ENCODE measurements at places on chromosomes 13 and 19.

DNA sequence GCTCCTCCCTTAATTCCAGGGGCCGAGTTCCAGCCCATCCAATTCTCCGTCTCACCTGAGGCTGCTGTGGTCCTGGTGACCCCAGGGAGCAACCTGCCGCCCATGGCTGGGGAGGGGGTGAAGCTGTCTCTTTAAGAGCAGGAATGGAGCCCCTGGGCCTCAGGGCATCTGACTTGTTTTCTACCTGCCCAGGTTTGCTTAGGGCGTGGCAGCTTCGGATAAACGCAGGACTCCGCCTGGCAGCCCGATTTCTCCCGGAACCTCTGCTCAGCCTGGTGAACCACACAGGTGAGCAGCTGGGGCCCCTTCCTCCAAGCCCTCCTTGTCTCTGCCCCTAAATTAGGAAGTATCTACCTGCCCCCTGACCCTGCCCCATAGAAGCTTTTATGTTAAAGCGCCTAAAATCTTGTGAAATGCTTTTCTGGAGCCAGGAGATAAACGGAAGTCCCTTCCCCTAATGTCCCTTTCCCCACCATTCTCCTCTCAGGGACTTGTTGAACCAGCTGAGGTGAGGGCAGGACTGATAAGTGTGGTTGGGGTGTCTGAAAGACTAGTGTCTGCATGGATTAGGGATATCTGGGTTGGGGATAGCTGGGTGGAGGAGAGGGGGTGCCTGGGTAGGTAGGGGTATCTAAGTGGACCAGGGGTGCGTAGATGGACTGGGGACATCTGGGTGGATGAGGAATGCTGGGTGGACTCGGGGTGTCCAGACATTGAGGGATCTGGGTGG lies 614 bp downstream of the FXYD3 start:
- no peak for DNase-seq

GRCh38 chr13:93903909-93904308 lies 575.6 kb downstream of the DCT start:
- no peak for DNase-seq

DNA sequence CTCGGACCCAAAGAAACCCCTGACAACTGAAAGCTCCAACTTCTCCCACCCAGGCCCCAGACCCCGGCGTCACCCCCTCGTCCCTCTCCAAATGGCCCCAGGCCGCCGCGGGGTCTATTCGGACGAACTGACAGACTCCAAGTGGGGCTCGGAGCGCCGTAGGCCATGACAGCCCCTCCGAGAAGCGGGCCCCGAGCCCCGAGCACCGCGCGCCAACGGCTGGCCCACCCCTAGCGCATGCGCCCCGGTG lies 360 bp downstream of the DDX39A start:
- peak; percentile 75 for DNase-seq

- DNase-seq: peak; percentile 83
Measured at GRCh38 chr19:47247308-47247990, 8.9 kb upstream of the CCDC9 start.

DNA sequence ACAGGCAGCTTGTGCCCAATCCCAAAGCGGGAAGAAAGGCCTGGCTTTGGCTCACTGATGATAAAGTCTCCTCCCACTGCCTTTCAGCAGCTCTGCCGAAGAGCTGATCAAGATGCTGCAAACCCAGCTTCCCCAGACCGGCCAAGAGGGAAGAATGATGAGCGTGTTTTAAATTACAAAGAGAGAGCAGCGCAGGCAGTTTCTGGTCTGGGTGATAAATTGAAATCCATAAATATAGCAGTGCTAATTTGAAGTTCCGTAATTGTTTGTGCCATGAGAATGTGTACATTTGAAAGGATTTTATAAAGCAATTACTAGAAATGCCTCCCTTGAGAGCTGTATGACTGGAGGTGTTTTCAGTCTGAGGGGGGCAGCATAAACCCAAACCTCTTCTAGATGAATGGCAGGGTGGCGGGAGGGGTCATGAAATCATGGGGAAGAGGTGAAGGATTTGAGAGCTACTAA lies 171.8 kb downstream of the STK24 start:
- DNase-seq: peak; percentile 42

- no peak for DNase-seq
Measured at GRCh38 chr13:100811024-100811865, 136.7 kb upstream of the TMTC4 start.

DNA sequence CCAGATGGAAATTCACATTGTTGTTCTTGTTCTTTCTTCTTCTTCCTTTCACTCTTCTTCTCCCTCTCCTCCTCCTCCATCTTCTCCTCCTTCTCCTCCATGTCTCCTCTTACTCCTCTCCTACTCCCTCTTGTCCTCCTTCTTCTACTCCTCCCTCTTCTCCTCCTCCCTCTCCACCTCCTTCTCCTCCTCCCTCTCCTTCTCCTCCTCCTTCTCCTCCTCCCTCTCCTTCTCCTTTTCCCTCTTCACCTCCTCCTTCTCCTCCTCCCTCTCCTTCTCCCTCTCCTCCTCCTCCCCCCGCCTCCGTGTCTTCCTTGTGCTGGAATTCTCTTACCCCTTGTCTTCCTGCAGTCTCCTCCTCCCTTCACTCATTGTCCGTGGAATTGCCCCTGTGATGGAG lies 18.4 kb downstream of the CABP5 start:
- DNase-seq: no peak

DNA sequence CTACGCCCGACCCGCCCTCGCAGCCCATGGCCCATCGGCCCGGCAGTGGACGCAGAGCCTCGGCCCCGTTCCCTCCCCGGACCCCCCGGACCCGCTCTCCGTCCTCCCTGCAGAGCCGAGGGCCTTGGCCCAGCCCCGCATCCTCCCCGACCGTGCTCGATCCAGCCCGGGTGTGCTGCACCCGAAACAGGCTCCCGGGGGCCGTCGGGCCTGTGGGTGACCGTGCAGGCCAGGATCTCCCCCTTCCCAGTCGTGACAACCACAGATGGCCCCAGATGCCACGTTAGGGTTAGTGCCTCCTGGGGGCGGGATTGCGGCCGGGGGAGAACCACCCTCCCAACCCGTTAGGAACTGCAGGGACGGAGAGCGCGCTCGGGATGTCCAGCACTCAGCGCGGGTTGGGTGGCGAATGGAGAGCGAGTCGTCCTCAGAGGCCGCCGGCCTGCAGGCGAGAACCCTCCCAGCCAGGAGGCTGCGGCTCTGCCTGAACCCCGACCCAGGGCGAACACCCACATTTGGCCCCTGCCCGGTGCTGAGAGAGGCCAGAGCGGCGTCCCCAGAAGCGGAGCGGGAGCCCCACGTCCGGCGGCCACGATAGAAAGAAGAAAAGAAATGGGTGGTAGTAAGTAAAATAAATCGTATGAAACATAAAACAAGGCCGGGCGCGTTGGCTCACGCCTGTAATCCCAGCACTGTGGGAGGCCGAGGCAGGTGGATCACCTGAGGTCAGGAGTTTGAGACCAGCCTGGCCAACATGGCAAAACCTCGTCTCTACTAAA lies 6.7 kb upstream of the MADCAM1 start:
- DNase-seq: peak; percentile 58

- DNase-seq: no peak
Measured at GRCh38 chr13:100824366-100824765, 149.8 kb upstream of the TMTC4 start.

DNA sequence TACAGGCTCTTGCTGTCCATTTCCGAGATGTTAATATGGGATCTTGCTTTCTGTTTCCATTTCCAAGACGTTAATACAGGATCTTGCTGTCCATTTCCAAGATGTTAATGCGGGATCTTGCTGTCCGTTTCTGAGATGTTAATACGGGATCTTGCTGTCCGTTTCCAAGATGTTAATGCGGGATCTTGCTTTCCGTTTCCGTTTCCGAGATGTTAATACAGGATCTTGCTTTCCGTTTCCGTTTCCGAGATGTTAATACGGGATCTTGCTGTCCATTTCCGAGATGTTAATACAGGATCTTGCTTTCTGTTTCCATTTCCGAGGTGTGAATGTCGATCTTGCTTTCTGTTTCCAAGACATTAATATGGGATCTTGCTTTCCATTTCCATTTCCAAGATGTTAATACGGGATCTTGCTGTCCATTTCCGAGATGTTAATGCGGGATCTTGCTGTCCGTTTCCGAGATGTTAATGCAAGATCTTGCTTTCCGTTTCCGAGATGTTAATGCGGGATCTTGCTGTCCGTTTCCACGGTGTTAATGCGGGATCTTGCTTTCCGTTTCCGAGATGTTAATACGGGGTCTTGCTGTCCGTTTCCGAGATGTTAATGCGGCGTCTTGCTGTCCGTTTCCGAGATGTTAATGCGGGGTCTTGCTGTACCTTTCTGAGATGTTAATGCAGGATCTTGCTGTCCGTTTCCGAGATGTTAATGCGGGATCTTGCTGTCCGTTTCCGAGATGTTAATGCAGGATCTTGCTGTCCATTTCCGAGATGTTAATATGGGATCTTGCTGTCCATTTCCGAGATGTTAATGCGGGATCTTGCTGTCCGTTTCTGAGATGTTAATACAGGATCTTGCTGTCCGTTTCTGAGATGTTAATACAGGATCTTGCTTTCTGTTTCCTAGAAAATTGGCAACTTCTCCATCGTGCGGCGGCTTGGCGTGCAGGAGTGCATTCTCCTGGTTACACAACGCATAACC lies 38.3 kb downstream of the PEX11G start:
- no peak for DNase-seq

GRCh38 chr13:44435142-44435918 lies 61.7 kb downstream of the SERP2 start:
- DNase-seq: peak; percentile 97

DNA sequence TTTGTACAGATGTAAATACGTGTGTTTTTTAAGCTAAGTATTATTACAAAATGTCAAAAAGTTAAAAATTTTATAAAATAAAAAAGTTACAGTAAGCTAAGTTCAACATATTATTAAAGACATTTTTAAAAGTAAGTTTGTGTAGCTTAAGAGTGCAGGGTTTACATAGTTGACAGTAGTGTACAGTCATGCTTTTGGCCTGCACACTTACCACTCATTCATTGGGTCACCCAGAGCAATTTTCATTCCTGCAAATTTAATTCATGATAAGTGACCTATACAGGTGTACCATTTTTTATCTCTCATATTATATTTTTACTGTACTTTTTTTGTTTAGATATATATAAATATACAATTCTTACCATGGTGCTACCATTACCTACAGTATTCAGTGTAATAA lies 769.9 kb upstream of the SLITRK6 start:
- DNase-seq: no peak
